ENCODE measurements at places on chromosomes 16 and 17.

DNA sequence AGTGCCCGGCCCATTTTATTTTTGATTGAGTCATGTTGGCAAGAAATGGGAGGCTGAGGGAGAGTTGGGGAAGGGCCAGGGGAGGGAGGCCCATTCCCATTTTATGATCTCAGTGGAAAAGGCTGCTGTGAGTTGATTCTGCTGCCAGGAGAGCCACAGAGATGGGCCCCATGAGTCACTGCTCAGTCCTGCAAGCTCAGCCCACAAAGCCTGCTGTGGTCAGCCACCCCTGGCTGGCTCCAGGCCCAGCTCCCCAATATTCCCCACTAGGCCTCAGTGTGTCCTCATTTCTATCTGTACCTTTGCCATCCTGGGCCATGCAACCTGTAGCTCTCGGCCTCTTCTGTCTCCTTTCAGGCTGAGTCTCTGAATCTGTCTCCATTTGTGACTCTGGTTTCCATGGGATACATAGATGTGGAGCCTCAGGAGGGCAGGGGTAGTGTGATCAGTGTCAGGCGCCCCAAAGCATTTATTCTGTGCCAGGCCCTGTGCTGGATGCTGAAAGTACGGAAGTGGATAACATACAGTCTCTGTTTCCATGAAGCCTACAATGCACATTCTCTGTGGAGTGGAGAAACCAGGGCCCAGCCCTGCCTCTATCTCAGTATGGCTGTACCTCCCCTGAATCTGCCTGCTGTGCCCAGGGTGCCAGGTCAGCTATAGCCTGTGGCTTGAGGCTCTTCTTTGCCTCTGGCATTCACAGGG, 1.9 kb upstream of the PLEKHG4 start:
- DNase-seq: no peak

DNA sequence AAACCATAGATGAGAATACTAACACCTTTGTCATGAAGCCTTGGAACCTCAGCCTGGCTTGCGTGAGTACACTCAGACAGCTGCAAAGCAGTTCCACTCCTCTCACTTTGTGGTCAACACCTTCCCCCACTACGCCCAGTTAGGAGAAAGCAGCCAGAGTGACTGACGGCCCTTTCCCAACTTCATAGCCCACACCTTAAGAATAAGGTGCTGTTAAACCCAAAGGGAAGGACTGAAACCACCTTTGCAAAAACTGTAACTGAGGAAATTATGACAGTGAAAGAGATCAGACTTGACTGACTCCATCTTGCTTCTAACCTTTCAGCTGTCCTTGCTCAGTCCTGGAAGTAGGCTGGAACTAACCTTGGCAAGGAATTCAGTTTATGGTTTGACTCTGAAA, 13.7 kb downstream of the N4BP1 start:
- no peak for DNase-seq

- peak; percentile 49 for DNase-seq
These were observed 145.8 kb upstream of the CDH5 start for GRCh38 chr16:66220702-66221101.

DNA sequence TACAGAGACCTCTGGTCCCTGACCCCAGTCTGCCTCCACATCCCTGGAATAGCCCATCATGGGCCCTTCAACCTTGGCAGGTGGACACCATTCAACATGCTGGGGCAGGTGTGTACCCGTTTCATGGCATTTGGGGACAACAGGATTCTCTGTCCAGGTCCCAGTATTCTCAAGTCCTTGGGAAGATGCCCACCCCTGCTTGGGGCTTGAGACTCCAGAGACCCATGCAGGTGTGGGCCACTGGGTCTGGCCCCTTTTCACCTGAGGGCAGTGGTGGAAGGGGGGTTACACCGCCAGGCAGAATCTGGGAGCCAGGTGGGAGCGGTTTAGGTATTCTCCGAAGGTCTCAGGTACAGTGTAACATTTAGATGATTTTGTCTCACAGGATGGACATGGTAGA, 37.1 kb upstream of the KSR1 start:
- DNase-seq: no peak

- DNase-seq: no peak
These were observed 687.3 kb downstream of the CDH11 start for GRCh38 chr16:64434526-64435069.

DNA sequence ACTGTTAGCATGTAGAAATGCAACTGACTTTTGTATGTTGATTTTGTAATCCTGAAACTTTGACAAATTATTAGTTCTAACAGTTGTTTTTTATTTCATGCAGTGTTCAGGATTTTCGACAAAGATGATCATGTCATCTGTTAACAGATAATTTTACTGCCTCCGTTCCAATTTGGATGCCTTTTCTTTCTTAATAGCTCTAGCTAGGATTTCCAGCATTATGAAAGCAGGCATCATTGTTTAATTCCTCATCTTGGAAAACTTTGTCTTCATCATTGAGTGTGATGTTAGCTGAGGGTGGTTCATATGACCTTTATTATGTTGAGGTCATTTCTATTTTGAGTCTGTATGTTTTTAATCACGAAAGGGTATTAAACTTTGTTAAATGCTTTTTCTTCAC, 31.9 kb downstream of the RMI2 start:
- DNase-seq: no peak

- peak; percentile 61 for DNase-seq
These were observed 87.7 kb downstream of the ENGASE start for GRCh38 chr17:79162012-79162963.

Data from eye (tissue), 1 donor.